ENCODE measurements at places on chromosomes 11 and 22.
A peak's percentile ranks its signal among the peaks of the same experiment; 100 is the strongest.

GRCh38 chr11:111586388-111586831 is 15.8 kb upstream of the SIK2 start:
- DNase-seq: peak; percentile 44

- no peak for DNase-seq
These were observed 4.1 kb downstream of the SERPINH1 start for GRCh38 chr11:75565916-75566762.

GRCh38 chr22:49951000-49951677 is 9.4 kb upstream of the PIM3 start:
- DNase-seq: no peak

GRCh38 chr11:40094954-40095353 is 1364.5 kb downstream of the LRRC4C start:
- no peak for DNase-seq

- no peak for DNase-seq
These were observed 501.9 kb downstream of the BRD1 start for GRCh38 chr22:49325531-49326395.

DNA sequence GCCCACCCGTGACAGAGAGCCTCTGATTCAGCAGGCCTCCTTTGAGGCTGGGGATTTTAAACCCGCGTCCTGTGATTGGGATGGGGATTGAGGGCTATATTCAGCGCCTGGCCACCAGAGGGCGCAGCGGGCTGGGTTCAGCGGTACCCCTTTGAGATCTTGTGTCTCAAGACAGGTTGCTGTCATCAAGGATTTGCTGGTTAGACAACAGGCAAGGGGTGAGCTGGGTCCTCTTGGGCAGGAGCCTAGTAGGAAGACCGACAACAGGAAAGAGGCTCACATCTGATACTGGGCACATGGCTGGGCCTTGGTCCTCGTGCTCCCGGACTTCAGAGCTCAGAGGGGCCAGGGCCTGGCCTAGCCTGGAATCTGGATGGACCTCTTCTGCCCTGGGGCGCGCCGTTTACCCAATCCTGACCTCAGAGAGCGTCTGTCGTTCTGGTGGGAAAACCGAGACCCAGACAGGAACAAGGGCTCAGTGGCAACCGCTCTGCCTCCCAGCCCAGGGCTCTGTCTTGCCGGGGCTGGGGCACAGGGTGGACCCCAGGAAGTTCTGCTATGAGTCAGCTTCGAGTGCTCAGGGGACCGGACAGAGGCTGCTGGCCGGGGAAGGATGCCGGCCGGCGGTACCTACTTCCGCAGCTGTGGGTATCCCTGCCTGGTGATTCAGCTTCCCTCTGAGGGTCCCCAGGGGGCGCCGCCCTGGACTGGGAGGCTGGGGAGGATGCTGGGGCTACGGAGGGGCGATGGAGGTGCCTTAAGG is 929 bp upstream of the SLC35E4 start:
- peak; percentile 89 for DNase-seq

DNA sequence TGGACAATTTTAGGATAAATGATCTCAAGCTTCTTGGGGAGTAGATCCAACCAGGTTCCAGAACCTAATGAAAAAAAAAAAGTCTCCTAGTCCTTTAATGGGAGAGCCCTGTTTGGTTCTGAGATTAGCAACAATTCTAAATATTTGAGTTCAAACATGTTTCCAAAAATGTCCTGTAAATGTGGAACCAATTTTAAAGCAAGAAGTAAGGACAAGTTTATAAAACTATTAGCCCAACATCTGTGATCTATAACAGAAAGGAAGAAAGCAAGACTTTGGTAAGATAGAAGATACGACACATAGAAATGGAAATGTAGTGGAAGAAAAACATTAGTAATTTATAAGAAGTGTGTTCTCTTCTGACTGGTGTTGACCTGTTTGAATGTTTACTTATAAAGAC is 79.7 kb upstream of the SLC5A12 start:
- no peak for DNase-seq

GRCh38 chr11:11841116-11841722 is 553 bp upstream of the USP47 start:
- no peak for DNase-seq

- DNase-seq: no peak
These were observed 7.0 kb upstream of the GLYATL1B start for GRCh38 chr11:59079086-59079485.

DNA sequence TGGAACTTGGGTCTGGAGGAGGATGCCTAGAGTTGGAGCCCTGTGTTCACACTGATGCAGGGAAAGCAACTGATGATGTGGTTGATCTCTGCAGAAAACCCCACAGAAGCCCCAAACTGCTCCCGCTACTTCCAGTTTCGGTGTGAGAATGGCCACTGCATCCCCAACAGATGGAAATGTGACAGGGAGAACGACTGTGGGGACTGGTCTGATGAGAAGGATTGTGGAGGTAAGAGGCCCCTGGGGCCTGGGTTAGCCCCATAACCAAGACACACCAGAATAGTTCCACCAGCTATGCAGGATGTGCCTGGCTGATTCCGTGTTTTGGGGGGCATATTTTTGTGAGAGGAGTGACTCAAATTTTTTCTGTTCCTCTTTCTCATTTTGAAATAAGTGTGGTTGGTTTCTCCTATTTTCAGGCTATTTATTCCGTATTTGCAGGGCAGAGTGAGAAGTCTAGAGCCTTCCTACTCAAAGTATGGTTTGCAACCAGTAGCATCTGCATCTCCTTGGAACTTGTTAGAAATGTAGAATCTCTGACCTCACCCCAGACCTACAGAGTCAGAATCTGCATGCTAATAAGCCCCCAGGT is 137.3 kb upstream of the SORL1-AS1 start:
- DNase-seq: no peak

DNA sequence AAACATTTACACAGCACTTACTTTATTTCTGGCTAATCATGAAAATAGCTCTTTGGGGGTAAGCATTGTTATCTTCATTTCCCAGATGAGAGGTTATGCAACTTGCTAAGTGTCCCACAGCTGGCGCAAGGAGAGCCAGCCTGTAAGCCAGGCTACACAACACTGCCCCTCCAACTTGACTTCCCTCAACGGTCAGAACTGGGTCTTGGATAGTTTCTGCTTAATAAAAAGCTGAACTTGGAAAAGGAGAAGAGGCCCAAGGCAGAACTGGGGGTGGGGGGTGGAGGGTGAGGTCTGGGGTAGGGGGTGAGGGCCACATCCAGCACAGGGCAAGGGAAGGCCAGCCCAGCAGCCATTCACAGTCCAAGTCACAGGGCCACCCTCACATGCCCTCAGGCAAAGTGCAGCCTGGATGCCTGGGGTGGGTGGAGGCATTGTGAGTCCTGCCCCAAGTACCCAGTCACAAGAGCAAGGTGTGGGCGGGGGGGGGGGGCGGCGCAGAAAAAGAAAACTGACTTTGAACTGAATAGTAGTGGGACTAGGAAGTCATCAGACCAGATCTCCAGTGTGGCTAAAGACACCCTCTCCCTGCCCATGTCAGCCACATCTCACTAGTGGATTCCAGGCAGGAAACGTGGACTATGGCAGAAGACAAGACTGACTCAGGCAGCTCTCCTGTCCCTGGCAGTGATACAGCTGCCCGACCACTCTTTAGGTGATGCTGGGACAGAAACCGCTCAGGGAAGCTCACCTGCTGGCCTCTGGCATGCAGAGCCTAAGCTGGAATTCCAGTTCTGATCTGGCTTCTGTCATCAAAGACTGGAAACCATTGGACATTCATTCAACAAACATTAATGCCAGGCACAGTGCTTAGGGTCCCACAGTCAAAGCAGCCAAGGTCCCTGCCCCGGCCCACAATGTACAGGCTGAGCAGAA is 52.4 kb downstream of the PACSIN2 start:
- DNase-seq: no peak

DNA sequence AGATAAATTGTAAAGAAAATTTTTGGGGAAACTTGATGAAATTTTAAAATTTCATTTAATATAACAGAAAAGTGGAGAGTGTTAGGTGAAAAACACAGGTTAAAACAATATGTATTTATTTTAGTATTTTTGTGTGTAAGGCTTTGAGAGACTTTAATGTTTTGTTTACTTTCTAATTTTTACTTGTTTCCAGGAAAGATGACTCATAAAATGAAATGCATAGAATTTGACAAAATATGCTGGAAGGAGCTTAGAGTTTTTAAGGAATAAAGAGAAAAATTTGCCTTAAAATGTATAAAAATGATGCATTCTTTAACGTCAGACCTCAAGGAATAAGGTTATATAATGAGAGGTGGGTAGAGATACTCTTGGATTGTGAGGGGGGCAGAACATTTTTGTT is 1205.1 kb upstream of the CNTN5 start:
- DNase-seq: no peak

Measured in activated CD4-positive, alpha-beta T cell treated with anti-CD3 and anti-CD28 coated beads, Interleukin-2, amount 50 U/mL, for 4 hours (primary cell).